ENCODE measurements at places on chromosomes 12 and 14.

GRCh38 chr14:25032092-25032784 is 17.7 kb downstream of the STXBP6 start:
- DNase-seq = no peak

DNA sequence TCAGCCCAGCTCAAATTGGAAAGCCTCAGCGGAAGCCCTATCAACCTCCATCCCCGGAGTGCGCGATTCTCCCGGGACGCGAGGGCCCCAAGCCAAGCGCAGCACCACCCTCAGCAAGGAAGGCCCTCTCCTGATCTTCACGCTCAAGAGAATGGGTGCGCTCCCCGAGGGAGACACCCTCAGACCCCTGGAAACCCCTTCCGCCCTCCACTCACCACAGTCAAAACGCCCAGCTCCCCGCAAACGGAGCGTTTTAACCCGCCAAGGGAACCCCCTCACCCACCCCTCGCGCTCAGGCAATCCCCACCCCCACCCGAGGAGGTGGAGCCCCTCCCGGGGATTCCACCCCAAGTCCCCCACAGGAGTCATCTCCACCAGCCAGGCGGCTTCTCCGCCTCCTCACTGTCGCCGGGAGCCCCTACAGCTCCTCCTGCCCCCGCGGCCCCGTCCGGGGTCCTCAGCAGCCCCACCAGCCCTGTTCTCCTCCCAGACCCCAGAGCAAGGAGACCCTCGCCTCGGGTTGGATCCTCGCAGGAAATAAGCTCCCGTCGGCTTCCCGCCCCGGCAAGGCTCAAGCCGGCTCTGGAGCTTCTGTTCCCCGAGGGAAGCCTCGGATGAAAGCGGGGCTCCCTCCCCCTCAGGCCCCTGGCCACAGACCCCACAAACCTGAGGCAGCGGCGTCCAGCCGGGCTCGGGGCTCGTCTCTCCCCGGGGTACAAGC is 507 bp downstream of the BAZ2A start:
- no peak for DNase-seq

DNA sequence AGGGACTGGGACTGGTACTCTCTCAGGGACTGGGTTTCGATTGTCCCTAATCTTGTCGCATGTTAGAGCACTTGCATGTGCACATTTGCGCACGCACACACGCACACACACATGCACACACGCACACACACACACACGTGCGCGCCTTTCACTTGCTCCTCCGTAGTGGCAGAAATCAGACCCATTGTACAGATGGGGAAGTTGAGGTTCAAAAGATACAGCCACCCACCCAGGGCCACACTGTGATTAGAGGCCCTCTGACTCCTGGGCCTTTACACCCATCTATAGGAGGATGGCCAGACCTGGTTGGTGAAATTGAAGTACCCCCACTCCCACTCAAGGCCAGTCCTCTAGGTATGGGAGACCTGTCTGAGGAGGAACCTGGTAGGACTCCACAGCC is 167.8 kb upstream of the LHX5 start:
- no peak for DNase-seq

DNA sequence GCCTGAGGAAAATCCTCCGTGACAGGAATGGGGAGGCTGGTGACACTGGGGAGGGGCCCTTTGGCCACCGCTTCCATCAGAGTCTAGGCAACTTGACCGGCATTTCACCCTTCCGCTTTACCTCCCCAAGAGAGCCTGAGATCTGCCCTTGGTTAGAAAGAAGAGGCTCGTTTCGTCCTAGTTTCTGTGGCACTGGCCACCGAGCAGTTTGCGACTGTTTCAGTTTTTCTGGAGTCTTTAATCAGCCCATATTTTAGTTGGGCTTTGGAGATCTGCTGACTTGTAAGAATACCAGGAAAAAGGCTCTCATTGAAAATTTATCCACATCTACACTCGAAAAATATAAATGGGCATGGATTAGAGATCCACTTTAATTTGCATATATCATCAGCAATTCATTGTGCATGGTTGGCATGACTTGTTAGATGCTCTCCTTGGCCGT is 414 bp upstream of the ANKS1B start:
- DNase-seq = no peak

DNA sequence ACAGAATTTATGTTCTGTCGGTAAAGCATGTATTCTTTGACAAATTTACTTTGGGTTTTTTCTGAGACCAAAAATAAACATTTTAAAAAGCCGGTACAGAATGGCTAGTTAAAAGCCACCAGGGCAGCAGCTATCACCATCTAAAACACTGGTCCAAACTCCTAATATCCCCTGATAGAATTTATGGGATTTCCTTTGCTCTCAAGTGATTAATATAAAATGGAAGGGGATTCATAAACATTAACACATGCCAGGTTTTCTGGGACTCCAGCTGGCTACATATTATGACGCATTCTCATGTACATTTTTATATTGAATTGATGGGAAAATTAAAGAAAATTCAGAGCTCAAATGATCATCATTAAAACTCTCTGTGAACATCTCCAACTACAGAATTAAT is 640.8 kb downstream of the C12orf50 start:
- DNase-seq = no peak

DNA sequence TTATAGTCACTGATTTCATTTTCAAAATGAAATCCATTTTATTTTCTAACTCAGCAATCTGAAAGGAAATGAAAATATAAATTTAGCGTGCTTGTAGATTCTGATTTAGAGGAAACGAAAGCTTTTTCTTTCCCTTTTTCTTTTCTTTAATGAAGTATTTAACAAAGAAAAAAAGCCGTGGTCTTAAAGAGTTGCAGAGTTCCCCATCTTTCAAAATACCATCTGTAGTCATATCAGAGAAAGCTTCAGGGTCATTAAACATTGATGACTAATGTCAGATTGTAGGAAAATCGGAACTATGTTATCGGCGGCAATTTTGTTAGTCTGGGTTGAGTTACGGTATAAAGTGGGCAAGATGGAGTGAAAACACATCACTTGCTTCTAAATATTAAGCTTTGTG is 32.3 kb downstream of the DRAM1 start:
- no peak for DNase-seq

DNA sequence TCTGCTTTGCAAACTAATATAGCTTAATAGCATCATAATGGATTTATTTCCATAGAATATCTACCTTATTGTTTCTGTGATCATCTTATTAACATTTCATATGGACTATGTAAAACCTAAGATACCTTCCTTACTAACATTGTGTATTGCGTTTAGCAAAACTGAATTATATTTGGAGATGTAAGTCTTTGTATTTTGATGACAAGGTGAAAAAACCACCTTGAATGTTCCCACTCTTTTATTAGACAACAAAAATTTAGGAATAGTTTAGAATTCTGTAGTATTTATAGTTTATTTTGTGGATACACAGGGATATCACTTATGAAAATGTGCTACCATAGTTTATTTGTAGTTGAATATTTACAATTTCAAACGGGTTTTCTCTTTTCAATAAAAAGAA is 32.0 kb downstream of the RASSF8 start:
- no peak for DNase-seq

DNA sequence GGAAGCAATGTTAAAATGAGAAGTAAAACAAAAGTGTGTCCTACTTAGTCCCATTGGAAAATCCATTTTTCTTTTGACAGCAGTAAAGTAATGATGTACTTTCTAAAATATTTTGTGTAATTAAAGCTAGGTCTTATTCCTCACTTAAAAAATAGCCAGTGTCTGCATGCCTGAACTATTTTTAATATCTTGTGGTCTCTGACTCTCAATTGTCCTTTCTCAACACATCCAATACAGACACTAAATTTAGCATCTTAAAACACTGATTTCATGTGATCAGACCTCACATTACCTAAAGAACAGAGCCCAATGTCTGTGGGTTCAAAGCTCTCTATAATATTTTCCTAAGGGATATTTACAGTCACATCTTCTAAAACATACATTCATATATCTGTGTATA is 108.0 kb downstream of the DERA start:
- DNase-seq = no peak

GRCh38 chr12:56084958-56085543 is 5.1 kb downstream of the ERBB3 start:
- DNase-seq = no peak

DNA sequence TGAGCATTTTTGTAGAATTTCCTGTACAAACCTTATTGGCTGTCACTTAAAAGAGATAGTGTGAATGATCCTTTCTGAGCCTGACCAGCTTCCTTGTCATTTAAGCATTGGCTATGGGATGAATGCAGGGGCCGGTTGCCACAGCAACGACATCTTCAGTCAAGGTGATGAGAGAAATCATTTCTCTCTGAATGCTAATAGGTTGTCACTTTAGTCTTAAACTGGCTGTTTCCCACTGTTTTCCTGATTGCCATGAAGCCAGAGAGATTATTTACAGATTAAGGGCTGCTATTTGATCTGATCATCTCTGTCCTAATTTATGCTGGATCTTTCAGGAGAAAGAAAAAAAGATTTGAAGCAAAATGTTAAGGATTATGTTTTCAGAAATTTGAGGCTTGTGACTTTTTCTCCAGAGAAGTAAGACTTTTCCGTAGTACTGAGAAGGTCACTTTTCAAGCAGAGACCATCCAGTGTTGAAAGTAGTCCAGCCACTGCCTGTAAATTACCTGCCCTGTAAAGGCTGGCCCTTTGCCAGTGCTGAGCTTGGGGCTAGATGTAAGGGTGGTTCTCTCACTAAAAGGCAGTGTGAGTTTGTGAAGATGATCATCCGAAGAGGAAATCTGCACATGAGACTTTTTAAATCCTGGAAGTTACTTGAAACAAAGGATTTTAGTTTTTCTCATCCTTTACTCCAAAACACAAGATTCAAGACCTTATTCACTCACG is 235.6 kb downstream of the DACT1 start:
- no peak for DNase-seq

DNA sequence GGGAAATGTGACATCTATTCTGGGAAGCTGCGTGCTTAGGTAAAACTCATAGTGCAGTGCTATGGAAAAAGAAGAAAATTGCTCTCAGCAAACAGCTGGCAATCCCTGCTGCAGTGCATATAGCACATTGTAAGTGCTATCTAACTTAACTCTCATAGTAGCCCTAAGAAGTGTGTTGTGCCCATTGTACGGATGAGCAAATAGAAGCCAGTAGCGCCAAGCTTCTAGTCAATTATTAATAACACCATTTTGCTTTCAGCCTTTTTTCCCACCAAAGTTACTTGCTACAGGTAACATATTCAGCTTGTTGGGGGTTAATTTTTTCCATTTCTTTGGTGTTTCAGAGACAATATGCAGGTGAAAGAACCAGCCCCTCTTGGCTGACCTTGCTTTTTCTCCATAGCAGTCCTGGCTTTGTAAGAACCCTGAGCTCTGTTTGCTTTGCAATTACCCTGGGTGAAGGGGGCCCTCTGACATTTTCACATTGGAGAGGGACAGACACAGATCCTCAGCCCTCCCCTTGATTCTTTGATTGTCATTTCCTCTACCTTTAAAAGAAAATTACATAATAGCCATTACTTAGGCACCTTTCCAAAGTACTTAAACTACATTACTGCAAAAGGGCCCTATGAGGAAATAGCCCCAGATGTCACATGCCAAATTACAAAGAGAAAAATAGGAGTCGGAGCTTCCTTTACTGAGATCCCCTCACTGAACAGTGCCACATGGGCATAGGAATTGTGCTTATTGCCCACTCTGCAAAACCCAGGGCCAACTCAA is 576.2 kb upstream of the TBX3 start:
- no peak for DNase-seq

DNA sequence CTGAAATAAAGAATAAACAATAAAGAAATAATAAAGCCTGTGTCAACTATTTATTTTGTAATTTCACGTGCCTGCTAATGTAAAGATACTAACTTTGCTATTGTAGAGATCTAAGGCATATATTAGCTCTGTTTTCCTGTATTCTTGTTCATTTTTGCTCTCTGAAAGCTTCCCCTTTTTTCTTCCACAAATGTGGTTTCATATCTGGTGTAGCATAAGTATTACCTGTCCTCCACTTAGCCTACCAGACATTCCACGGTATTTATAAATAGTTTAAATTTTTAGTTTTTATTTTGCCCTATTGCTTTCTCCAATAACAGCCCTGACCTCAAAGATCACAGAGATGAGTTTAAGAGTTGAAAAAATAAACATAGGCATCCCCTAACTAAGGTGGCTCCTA is 92.6 kb upstream of the ATP2B1 start:
- no peak for DNase-seq

DNA sequence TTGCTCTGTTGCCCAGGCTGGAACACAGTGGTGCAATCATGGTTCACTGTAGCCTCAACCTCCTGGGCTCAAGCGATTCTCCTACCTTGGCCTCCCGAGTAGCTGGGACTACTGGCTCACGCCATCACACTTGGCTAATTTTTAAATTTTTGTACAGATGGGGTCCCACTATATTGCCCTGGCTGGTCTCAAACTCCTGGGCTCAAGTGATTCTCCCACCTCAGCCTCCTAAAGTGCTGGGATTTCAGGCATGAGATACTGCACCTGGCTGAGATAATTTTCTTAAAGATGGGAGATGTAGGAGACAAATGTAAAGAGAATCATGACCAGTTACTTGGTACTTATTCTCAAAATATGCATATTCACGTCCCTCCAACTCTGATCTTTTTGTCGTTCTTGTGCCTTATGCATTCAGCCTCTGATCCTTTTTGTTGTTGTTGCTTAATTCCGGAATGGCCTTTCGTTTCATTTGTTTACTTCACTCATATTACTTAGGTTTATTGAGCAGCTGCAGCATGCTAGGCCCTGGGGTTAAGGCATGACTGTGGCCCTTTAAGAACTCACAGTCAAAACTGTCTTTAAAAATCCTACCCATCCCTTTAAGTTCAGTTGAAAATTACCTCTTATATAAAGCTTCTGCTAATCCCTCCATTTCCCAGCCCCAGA is 8.9 kb downstream of the RBMS2 start:
- no peak for DNase-seq

GRCh38 chr14:102545461-102546265 is 36.1 kb upstream of the ANKRD9 start:
- no peak for DNase-seq

DNA sequence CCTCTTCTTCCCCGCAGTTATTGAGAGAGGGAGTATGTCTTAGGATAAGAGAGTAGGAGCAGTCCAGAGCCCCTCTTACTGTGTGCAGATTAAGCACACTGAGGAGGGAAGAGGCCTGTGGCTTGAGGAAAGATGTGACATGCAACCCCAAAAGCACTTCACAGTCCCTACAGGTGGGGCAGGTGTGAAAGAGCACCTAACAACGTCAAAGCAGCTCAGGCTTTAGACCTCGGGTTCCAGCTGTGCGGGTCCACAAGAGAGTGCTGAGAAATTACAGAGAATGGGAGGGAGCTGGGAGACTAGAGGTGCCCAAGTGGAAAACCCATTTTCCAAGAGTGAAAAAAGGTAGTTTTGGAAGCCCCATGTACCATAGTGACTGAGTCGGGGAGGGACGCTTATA is 127.6 kb downstream of the SLC25A47 start:
- no peak for DNase-seq

DNA sequence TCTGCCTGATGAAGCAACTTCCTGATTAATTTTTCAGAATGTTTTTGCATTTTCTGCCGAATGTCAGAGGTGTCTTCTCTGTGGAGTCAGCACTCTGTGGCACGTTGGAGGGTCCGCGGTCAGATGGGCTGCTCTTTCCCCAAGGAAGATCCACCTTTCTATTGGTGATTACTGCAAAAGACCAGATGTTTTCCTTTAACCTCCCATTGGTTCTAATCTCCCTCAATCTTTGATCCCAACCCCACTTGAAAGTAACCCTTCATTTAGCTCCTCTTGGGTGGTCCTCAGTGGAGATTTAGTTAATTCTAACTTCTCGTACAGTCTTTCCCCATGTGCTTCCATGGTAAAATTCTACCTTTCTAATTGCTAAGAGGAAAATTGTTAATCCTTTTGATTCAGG is 397.7 kb upstream of the DDHD1 start:
- no peak for DNase-seq

All from stimulated activated CD8-positive, alpha-beta memory T cell treated with anti-CD3 and anti-CD28 coated beads, Interleukin-15, amount 100 ng/mL, for 24 hours (primary cell).